ENCODE measurements at places on chromosomes 12 and 14. TPM values are rescaled to one million over a fixed set of nuclear protein-coding genes. Genes with fewer than 3 reads are reported as not detected.

KRT73 gene
- not detected for total RNA-seq

GRCh38 chr12:2413301-2413700, 360.5 kb downstream of the CACNA1C start:
- no peak for DNase-seq

DNA sequence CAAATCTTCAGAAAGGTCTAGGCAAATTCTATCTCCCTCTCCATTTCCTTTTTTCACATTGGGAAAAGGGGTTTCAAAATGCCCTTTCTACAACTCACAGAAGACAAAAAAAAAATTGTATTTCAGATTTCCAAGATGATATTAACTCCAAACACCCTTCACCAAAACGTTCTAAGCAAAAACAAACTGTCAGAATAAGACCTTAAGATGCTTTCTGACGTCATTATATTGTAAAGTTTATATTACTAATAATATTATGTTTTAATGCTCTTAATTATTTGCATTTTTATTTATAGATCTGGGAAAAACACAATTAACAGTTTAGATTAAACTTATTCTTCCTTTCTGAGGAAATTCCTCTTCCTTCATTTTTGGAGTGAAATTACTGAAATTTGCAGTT, 624.2 kb downstream of the GALC start:
- no peak for DNase-seq

FOXN4 gene
- not detected for total RNA-seq

DNA sequence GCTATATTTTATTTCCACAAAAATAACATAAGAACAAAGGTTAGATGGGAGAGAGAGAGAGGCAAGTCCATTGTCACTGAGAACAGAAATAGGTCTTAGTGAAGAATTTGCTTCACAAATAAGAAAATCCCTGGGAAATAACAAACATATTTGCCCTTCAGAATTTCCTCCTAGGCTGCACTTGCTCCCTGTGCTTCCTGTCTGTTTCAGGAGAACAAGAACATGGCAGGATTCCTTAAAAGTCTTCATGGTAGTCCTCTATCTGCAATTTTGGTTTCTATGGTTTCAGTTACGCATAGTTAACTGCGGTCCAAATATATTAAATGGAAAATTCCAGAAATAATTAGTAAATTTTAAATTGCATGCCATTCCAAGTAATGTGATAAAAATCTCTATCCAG, 34.1 kb downstream of the SENP1 start:
- DNase-seq: no peak

GRCh38 chr12:76422543-76423438, 74.6 kb upstream of the BBS10 start:
- peak; percentile 21 for DNase-seq

DNA sequence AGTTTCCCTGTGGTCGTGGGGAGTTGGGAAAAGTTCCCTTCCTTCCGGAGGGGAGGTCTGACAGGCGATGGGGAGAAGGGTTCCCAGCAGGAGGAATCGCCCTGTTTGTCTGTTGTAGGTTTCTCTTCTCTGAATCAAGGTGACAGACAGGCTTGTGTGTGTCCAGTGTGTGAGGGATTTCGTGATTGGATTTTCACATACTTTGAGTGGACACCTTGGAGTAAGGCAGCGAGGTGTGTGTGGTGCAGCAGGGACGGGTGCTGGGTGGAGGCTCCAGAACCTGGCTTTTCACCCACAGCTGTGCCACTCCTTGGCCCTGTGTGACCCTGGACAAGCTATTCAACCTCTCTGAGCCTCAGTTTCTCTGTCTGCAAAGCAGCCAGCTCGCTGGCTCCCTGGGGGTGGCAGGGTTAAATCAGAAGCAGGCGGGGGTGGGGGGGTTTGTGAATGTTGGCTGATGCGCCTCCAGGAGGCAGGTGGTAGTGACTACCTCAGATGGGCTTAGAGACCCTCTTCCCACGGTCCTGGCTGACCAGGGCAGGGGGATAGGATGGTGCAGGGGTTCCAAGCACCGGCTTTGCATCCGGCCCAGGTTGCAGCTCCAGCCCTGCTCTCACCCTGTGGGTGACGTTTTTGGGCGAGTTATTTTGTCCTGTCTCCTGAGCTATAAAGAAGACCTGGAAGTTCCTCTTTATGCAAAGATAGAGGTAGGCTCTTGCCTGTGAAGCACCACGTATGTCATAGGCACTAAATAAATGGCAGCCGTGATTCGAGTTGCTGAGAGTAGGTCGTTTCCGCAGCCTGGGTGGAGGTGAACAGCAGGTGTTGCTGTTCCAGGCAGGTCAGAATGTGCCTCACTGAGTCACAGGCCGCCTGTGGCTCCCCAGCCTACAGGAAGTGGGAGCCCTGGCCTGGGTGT, 679 bp downstream of the BDKRB2 start:
- DNase-seq: peak; percentile 88

SERPINA10 gene
- not detected for total RNA-seq

- DNase-seq: peak; percentile 99
Observed at GRCh38 chr12:122449317-122449716, 26.8 kb upstream of the CLIP1 start.

REC8 gene
- total RNA-seq: 1.1 TPM

- DNase-seq: no peak
Observed at GRCh38 chr12:108181095-108181454, 52.0 kb downstream of the WSCD2 start.

Data from bronchial epithelial cell (primary cell).